ENCODE measurements at places on chromosomes 16 and 17.
A peak's percentile ranks its signal among the peaks of the same experiment; 100 is the strongest.

DNA sequence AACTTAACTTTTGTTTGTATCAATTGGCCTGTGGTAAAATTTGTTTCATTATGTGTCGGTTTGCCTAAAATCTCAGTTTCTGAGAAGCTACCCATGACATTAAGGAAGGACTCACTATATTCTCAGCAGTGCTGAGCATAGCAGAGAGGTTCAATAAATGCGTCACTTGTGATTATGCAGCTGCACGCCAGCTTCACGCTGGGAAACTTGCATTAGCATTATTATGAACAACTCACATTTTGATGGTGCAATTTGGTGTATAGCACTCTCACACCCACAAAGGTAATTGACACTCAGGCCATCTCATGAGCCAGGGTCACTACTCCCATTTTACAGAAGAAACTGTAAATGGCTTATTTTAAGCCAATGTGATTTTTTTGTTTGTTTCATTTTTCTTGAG is 80.6 kb upstream of the SALL1 start:
- DNase-seq, result no peak

DNA sequence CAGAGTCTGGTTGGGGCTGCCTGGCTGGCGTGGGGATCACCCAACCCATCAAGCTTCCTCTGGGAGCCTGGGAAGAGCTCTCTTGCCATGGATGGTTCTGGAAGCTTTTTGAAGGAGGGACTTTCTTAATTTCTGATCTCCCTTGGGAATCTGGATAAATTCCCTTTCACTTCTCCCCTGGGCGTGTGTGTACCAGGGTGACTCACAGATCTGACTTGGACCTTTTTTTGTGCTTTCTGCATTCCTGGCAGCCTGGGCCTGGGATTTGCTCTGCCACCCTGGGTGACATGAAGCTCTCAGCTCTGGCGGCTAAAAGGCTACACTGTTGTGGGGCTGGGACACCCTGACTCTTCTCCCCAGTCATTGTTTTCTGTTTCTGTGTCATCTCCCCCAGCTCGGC is 70.1 kb downstream of the ABCC1 start:
- no peak for DNase-seq

DNA sequence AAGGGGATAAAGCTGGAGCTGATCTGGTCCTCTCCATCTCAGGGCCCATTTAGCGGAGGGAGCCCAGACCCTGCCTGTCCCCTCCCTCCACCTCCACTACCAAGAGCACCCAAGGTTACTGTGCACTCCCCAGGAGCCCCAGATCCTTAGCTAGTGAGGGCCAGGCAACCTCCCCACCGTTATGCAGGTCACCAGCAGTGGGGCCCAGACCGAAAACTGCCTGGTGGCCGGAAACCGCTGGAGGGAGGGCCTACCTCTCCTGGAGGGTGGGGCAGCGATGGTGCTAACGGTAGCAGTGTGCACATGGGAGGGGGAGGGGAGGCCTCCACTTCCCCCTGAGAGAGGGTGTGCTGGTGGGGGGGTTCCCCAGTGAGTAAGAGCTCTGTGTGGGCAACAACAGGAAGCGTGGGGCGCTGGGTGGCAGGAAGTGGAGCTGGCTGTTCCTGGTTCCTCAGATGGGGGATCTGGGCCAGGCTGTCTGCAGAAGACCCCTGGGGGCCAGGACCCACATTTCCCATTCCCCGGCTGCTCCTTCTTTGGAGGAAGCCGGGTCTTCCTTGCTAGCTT is 4.4 kb downstream of the FMNL1 start:
- peak; percentile 96 for DNase-seq

DNA sequence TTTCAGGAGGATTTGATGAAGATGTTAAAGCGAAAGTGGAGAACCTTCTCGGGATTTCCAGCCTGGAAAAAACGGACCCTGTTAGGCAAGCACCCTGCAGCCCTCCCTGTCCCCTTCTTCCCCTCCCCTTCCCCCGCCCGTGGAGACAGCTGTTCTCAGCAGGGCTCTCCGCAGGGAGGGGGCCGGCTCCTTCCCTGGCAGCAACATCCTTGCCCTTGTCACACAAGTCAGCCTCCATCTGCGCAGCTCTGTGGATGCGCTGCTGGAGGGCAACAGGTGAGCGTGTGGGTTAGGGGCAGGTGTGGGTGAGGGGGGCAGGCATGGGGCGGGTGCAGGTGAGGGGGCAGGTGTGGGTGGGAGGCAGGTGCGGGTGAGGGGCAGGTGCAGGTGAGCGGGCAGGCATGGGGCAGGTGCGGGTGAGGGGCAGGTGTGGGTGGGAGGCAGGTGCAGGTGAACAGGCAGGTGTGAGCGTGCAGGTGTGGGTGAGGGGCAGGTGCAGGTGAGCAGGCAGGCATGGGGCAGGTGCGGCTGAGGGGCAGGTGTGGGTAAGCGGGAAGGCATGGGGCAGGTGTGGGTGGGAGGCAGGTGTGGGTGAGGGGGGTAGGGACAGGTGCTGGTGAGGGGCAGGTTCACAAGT is 9.4 kb downstream of the CYBC1 start:
- no peak for DNase-seq

DNA sequence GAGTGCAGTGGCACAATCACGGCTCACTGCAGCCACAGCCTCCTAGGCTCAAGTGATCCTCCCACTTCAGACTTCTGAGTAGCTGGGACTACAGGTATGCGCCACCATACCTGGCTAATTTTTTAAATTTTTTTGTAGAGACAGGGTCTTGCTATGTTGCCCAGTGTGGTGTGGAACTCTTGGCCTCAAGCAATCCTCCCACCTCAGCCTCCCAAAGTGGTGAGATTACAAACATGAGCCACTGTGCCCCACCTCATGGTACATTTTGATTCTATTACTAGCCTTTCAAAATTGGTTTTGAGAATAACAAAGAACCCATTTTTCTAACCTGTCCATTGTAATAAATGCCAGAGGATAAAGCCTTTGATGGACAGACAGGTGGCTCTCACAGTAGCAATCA is 1.4 kb downstream of the CCDC43 start:
- DNase-seq, result no peak
